Activated CD8-positive, alpha-beta memory T cell treated with anti-CD3 and anti-CD28 coated beads, Interleukin-2, amount 10 ng/mL, durations not matched to agents 7 days and 5 days (primary cell): ENCODE measurements at places on chromosomes 5 and 9.

- no peak for DNase-seq
These were observed 4.3 kb downstream of the SPATA24 start for GRCh38 chr5:139399501-139400121.

GRCh38 chr5:146409054-146409671 is 38.0 kb upstream of the TCERG1 start:
- DNase-seq, result no peak

DNA sequence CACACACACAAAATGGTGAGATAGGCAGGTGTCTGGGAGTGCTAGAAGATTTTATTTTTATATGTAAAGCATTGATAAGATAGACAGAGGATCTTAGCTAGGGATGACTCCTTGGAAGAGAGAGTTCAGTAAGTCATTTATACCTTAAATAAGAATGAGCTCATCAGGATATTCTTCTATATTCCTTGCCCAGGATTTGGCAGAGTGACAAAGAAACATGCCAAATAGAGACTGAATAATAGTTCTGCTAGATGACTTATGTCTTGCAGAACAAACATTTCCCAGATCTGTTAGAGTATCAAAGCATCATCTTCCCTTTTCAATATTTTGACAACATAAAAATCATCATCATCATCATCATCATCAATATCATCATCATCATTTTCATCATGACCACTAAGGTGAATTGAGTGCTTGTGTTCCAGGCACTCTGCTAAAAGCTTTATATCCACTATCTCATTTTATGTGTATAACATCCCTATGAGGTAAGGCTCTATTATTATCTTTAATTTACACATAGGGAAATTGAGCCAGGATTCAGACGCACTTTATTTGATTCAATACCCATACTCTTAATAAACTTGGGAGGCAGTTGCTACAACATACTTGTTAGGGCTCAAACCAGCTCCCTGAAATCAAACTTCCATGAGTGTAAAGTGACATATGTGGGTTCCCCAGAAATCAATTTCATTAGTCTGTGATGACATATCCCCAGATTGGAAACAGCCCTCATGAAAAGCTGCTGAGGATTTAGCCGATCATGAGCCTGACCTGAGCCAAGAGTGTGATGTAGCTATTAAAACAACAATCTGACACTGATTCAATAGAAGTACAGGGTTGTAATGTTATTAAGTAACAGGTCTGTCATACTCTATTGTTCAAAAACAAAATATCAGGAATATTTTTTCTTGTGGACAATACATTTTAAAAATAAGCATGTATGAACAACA is 176.3 kb upstream of the SEMA6A start:
- no peak for DNase-seq

DNA sequence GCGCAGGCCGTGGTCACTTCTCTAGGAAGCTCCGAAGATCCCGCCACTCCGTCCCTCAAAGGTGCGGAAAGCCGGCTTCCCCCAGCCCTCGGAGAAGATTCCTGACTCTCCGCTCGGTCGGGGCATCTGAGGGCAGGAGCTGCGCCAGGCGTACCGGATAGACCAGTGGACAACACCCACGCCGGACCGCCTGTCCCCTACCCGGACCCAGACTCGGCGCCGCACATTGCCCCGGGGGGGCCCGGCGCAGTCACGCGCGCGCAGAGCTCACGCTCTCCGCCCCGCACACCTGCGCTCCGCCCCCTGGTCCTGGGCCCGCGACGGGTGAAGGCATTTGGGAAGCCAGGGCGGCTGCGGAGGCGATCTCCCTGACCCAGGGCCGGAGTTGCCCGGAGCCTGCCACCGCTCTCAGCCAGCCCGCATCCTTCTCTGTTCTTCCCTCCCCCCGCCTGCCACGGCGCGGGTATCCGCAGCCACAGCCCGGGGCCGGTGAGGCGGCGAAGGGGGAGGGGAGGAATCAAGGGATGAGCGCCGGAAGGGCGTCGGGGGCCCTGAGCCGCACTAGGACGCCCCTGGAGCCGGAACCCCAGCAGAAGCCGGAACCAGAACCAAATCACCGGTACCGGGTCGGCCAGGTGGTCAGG is 448 bp downstream of the RELL2 start:
- DNase-seq, result peak; percentile 72

DNA sequence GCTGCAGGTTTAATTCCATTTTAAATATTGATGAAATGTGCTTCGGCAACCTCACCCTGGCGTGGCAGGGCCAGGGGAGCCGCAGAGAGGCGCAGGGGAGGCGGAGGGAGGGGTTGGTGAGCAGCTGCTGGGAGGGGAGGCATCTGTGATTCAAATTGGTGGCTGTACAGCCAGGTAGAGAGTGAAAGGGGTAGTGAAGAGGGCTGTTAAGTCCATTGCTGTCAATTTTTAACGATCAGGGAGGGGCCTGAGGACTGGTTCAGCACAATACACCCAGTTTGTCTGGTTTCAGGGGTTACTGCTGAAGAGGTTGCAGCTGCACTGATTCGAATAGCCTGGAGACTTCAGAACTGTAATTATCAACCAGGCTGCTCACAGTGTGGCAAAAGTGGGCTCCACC is 31.3 kb downstream of the LHX6 start:
- DNase-seq, result no peak

DNA sequence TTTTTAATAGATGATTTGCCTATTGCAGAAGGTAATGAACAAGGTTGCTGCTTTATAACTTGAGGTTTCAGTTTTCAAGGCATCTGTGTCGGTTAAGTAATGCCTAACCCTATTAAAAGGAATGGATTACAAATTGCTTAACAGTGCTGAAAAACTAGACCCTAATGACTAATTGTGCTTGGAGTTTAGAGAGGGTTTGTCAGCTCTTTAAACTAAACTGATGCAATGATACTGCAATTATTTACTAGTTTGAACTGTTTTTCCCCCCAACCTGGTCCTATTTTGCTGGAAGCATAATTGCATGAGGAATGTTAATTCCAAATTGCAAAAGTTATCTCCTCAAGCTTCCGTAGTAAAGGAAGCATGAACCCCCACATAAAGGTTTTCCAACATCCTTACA is 39.3 kb upstream of the TLX3 start:
- DNase-seq, result no peak

DNA sequence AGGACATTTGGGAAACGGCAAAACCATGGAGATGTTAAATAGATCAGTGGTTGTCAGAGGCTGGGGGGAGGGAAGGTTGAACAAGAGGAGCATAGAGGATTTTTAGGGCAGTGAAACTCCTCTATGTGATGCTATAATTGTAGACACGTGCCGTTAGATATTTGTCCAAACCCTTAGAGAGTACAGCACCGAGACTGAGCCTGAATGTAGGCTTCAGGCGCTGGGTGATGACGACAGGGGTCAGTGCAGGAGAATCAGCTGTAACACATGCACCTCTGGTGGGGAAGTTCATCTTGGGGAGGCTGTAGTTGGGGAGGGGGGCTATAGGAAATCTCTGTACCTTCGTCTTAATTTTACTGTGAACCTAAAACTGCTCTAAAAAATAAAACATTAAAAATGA is 22.2 kb upstream of the CLPTM1L start:
- DNase-seq, result no peak

GRCh38 chr9:6015278-6016157 is at the start of gene RANBP6:
RANBP6 (minus strand) TSS chr9:6015624; CDS start chr9:6015607, 17 bp downstream.
- peak; percentile 96 for DNase-seq

GRCh38 chr5:56330167-56330566 is 97.0 kb upstream of the ANKRD55 start:
- DNase-seq, result no peak

DNA sequence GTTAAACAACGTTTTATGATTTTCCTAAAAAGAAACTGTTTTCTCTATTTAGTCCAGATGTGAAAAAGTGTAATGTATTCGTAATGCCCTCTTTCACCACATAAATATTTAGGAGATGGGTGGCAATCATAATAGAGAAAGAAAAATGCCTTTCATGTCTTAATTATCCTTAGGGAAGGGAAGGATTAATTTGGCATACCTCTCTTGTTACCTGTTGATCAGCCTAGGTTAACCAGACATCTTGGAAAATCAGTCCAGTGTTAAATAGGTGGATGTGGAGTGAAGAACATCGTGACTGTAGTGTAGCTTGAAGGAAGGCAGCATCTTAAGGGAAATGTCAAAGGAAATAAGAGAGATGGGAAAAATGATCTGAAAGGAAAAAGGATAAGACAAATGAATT is 76.2 kb downstream of the NNT start:
- no peak for DNase-seq

GRCh38 chr9:107046692-107047091 is 183.7 kb downstream of the ZNF462 start:
- no peak for DNase-seq

GRCh38 chr9:34253460-34253837 is 74.6 kb downstream of the UBAP1 start:
- DNase-seq, result no peak

- DNase-seq, result no peak
These were observed 9.3 kb upstream of the TRIM36 start for GRCh38 chr5:115179030-115179393.

- no peak for DNase-seq
These were observed 9.4 kb downstream of the TRAF1 start for GRCh38 chr9:120916991-120917880.

- DNase-seq, result no peak
These were observed 43.6 kb downstream of the OSMR start for GRCh38 chr5:38889424-38889823.

- DNase-seq, result no peak
These were observed 22.8 kb upstream of the RNU6ATAC start for GRCh38 chr9:134187110-134187531.

DNA sequence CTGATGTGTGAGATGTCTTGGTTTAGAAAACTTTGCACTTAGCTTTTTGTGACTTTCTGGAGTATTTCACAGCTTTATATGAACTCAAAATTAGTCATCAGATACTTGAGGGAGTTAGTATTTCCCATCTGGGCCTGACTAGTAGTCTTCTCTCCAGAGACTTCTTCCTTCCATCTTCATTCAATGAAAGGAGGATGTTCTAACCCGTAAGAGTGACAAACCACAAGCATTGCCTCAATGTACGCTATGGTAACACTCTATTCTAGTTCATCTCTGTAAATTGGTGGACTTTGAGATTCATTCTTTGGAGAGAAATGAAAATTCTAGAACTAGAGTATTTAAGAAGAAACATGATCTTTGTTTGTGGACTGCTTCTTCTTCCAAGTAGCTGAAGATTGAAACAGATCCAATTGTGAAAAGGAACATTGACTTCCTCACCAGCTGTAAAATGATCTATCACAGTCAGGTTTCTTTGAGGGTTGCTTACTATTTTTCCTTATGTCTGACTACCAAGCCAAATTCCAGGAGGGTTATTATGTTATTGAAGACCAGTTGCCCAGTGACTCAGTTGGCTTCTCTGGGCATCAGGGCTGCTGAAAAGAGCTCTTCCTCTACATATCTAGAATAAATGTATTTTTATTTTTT is 157.6 kb downstream of the SLC12A2 start:
- no peak for DNase-seq

DNA sequence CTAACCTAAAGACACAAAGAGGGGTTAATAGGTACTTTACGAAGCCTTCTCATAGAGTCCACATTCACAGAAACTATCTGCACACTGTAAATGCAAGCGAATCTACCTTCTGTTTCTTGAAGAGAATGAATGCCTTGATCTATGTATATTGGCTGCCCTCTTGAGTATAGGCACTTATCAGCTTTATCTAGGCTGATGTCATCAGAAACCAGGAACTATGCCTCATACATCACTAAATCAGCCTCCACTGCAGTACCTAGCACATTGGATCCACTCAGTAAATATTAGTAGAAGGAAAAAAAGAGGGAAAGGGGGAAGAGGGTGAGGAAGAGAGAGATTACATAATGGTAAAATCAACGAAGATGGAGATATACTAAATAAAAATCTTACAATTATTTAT is 477.1 kb downstream of the CAAP1 start:
- no peak for DNase-seq

DNA sequence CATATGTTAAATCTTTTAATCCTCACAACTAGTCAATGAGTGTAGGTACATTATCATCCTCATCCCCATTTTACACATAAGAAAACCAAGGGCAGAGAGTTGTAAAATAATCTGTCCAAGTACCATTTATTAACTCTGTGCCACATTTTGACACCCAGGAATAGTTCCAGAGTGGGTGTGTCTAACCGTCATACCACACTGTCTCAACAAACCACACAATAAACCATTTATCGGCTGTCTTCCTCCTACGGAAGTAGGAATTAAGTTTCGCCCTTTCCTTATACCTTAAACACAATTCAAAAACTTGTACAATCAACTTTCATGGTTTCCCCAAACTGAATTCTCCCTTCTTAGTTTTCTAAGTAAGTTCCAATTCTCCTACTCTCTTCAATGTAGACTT is 11.4 kb downstream of the AP3B1 start:
- no peak for DNase-seq

- DNase-seq, result no peak
These were observed 11.6 kb downstream of the SSBP2 start for GRCh38 chr5:81739291-81739690.

DNA sequence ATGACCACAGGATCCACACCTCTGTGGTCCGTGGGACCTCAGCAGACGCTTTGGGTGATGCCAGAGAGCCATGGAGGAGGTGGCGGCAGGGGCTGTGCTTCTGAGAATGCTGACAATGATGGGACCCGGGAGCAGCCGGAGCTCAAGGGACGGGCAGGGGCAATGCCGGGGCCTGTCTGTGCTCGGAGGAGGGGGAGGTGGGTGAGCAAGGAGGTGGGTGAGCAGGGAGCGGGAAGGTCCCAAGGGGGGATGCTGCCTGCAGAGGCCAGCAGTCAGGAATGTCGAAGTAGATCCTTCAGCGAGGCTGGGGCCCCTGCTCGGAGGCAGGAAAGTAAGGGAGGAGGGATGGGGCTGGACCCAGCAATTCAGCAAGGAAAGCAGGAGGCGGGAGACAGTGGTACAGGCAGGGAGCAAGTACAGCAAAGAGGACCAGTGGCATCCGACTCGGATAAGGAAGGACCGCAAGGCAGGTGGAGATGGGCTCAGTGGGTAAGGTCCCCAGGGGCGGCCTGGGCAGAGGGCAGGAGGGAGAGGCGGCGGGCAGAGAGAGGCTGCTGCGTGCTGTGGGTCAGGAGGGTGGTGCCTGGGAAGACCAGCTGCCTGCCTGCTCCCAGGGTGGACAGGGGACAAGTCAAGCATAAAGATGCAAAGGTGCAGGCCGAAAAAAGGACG is 49.0 kb downstream of the ADAMTS2 start:
- DNase-seq, result no peak

DNA sequence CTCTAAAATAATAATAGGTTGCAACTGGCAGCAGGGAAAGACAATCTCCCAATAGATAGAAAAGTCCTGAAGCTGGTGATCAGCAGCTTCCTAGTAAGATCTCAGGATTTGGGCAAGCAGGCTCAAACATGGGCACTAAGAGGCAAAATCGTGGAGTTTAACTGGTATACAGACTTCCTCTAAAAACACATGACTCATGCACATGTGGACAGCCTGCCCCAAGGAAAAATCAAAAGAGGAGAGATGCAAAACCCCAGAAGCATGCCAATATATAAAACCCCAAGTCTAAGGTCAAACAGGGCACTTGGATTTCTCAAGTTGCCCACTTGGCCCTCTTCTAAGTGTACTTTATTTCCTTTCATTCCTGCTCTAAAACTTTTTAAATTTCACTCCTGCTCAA is 62.8 kb downstream of the CDKN2A start:
- DNase-seq, result no peak

- no peak for DNase-seq
These were observed 2.5 kb upstream of the HNRNPAB start for GRCh38 chr5:178201927-178202235.
